Stimulated activated CD4-positive, alpha-beta T cell treated with anti-CD3 and anti-CD28 coated beads, Interleukin-2, amount 100 ng/mL, for 24 hours (primary cell): ENCODE measurements at places on chromosomes 12 and 14.

GRCh38 chr14:95293449-95293848 is 26.3 kb downstream of the CLMN start:
- DNase-seq = no peak

DNA sequence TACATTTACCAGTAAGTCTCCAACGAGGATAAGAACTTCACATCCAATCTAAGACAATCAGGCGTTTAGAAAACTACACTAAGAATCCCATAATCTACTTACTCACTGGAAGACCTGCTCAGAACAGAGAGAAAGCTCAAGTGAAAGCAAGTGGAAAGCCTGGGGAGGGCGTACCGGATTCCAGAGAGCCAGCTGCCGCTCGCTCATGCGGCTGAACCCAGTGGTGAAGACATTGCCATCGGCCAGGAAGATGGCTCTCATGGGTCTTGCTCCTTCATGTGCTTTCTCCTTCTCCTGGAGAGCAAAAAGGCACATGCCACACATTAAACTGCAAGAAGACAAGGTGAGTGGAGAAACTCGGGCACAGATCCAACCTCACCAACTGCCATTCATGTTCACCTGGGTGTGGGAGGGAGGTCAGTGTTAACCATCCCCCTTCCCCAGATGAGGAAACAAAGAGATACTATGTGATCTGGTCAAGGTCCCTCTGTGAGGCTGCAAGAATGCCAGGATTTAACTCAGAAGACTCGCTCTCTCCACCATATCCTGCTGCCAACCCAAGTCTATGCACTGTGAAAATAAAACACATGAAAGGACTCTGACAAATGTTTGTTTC is 23.5 kb upstream of the SELPLG start:
- DNase-seq = no peak

DNA sequence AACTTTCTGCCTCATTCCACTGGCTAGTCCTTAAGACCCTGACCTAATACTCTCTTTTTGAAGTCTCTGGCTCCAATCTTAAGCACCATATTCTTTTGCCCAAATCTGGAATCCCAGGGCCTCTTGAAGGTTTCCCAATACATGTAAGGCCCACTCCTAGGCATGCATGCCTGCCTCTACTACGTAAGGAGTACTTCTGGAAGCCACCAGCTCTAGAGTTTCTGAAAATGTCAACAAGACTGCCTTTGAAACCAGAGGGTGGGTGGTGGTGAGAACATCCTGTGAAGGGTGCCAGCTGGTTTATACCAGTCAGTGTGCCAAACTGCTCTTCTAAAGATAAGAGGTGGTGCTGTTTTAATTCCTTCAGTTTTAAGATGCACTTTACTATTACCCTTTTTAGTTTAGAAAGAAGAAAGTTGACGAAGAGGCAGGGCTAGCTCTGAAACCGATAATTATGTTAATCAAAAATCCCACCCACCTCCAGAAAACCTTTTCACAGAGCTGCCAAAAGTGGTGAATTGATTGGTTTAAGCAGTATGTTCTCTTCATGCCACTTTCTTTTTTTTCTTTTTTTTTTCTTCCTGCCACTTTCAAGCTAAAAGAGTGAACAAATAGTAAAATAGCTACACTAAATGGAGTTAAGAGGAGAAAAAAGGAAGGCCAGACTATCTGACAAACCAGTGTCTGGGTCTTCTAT is 8.7 kb upstream of the WDR89 start:
- peak; percentile 46 for DNase-seq

DNA sequence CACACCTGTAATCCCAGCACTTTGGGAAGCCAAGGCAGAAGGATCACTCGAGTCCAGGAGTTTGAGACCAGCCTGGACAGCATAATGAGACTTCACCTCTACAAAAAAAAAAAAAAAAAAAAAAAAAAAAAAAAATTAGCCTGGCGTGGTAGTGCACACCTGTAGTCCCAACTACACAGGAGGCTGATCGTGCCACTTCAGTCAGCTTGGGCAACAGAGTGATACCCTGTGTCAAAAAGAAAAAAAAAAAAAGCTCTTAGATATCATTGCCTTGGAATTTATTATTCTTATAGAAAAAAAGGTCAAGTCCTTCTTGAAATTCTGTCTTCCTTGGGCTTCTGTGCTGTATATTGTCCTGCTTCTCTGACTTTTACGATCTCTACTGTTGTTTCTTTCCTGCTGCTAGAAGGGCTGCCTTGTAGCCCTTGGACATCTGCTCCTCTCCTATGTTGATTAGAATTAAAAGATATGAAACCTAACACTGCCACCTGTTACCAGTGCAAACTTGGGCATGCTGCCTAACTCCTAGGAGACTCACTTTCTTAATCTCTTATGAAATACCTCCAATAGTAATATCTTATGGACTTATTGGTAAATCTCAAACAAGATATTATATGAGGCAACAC is 5.7 kb downstream of the TMEM19 start:
- DNase-seq = no peak

GRCh38 chr12:72679147-72679757 is 407.1 kb downstream of the TRHDE start:
- no peak for DNase-seq

DNA sequence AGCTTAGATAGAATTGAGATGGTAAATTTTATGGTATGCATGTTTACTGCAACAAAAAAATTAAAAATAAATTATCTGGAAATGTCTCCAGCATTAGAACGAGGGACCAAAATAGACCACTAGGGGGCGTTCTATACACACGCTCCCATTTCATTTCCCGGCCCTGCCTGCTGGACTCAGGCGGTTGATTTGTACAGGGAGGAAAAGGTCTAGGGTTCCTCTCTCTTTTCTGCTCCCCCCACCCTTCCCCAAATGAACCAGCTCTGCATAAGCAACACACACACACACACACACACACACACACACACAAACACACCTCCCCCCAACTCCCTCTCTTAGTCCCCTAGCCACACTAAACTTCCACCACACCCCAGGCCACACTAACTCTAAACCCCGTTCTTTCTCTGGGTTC is 7.8 kb upstream of the DTX1 start:
- peak; percentile 70 for DNase-seq

- DNase-seq = no peak
Observed at GRCh38 chr12:108173892-108174291, 44.8 kb downstream of the WSCD2 start.

- no peak for DNase-seq
Observed at GRCh38 chr12:115411121-115411520, 727.1 kb upstream of the TBX3 start.
